ENCODE measurements at places on chromosomes 3 and 15.
A peak's percentile ranks its signal among the peaks of the same experiment; 100 is the strongest.

GRCh38 chr3:187845826-187846225 lies 100.6 kb upstream of the BCL6 start:
- no peak for DNase-seq

DNA sequence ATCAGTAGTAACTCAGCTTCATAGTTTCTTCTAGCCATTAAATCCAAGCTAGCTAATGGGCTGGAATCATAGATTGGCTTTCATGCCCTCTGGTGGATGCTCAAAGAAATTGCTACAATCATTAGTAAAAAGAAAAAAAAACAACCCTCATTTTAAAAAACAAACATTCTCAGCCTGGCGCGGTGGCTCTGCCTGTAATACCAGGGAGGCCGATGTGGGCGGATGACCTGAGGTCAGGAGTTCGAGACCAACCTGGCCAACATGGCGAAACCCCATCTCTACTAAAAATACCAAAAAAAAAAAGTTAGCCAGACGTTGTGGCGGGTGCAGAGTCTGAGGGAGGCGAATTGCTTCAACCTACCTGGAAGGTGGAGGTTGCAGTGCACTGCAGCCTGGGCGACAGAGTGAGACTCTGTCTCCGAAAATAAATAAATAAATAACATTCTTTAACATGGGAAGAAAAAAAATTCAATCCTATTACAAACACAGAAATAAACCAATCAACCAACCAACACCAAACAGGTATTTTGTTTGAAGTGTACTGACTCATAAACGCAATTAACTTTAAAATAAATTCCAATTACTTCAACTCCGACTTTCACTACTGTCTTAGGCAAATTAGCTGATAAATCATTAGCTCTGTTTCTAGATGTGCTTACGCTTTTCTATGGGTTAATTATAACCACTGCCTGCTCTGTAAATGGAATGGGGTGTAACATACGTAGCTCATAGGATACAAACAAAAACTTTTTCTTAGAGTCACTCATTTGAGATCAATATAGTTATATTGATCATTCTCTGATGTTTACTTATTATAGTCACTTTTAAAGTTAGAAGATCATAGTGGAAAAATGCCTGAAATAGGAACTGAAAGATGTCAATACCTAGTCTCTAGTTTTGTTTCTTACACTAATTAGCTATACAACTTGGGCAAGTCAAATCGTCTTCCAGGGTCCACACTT lies 24.9 kb downstream of the TMEM207 start:
- peak; percentile 65 for DNase-seq

DNA sequence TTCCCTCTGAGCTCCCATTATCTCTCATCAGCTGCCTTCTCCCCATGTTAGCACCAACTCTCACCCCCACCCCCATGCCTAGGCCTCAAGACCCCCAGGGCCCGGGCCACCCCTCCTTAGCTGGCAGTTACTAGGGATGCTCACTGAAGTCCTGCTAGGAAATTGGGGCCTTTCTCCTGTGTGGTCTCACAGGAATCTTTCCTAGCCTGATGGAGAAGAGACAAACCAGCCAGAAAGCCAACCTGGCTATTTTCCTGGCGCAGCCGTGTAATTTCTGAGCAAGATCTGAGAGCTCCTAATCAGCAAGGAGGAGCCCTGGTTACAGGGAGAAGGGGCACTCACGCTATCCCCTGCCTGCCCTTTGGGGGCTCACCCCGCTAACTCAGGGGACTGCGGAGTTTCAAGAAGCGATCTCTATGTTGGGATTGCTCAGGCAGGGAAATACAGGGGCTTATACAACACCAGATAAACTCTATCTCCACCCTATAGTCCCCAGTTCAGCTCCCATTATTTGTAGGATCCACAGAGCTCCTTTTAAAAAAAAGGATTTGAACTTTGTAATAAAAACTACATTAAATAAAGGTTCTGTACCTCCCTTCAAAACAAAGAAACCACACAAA lies 25.2 kb downstream of the NR2F2 start:
- DNase-seq: no peak

DNA sequence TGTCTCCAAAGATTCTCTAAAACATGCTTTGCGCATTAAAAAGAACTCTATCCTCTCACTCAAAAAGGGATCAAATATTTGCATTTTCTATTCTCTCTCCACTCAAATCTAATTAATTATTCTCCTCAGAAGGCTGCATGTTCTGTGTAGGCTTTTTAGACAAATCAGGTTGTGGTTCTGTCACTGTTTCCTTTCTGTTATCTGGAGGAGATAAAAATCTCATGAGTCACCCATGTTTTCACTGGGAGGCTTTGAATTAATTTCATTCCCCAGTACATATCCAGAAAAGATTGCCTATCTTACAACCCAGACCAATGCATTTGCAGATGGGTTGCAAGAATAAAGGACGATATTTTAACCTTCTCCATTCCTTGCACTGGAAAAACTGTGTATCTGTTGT lies 446.5 kb downstream of the GRM7 start:
- no peak for DNase-seq

GRCh38 chr3:37945156-37945806 lies 45.3 kb upstream of the VILL start:
- no peak for DNase-seq

GRCh38 chr3:160312014-160312624 lies 86.9 kb downstream of the C3orf80 start:
- peak; percentile 10 for DNase-seq

DNA sequence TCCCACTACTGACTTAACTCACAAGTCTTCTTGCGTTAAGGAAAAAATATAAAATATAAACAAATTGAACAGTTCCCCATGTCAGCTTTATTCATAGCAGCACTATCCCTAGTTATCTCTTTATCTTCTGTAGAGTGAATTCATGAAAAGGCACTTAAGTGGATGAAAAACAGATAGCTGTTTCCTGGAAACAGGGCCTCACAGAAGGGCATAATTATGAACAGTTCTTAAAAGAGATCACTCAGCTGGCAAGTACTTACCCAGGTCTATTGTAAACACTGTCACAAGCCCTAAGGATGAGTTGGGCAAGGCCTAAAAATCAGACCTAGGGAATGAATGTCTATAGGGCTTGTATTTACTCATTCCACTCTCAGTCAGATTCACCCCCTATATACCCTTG lies 10.7 kb downstream of the MB21D2 start:
- no peak for DNase-seq

- no peak for DNase-seq
These were observed 134.2 kb downstream of the OTOL1 start for GRCh38 chr3:161630794-161631193.

DNA sequence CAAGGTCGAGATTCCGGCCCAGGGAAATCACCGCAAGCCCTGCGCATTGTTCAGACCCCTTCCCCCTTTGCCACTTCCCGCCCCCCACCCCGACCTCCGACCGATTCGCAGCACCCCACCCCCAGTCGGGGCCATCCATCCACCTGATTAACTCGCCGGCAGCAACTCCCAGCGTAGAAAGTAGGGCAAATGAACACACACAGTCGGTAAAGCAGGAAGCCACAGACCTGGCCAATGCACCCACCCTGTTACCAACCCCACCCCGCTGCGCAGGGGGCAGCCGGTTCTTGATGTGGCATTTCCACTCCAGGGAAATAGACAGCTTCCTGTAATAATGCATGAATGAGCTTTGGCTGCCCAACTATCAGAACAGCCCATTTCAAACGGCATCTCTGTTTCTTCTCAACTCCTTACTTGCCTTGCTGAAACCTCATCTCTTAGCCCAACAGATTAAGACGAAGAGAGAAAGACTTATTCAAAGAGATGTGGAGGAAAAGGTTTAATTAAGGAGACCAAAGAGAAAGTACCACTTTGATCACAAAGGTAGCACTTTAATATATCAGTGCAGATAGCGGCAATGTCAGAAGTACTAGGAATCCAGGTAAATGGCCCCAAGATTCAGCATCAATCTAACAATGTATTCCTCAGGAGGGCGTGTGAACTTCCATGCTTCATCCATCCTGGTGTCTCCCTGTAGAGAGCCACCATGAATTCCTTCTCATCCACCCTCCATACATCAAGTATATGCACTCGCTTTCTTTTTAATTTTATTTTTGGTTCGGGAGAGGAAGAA lies 1.9 kb downstream of the TNIK start:
- peak; percentile 24 for DNase-seq

DNA sequence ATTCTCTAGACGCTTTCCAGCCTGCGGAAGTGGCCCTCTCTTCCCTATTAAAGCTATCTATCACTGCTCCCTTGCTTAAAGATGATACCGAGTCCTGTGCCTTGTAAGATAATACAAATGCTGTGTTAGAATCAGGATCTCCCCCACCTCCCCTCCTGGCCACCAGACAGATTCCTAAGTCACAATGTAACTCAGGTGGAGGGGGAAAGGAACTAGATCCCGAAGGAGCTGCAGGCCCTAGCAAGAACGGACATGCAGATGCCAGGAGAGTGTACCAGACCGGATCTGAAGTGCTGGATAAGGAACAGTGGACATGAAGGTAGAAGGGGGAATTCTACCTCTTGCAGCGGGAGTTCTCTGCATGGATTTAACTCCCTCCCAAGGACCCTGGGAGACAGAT lies 230.7 kb upstream of the LYSMD4 start:
- no peak for DNase-seq

DNA sequence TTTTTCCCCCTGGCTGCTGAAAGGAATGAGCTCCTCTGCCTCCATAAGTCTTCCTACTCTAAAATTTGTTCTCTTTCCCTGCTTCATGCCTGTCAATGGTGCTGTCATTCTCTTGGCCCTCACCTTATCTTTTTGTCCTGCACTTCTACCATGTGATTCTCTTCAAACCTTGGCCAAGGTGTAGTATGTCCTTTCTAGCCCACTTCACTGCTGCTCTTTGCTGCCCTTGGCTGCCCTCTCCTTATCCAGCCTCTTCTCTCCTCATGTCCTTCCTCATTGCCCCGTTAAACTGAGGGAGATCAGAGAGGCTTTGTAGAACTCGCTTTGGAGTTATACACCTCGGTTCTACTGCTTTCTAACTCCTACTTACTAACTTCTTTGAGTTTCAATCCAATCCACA lies 19.7 kb downstream of the MINDY4B start:
- no peak for DNase-seq

DNA sequence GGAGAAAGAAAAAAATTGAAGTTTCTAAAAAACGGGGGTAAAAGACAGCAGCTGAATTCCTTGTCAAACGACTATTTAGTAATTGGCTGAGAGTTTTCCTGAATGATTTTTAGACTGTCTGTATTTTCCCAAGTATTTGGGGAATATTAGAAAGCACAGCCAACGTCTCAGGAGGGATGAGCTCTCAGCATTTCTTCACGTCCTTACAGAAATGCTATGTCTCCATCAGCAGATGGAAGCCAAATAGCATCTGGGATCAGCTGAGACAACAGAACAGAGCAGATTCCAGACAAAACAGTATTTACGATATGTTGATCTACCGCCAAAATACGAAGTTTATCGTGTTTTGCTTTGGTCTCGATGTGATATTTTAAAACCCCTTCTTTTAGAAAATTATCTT lies 5.3 kb upstream of the TMC3 start:
- no peak for DNase-seq
